ENCODE measurements at places on chromosomes 7 and 10. TPM values are rescaled to one million over a fixed set of nuclear protein-coding genes. Genes with fewer than 3 reads are reported as not detected.

Gene NKX2-3
- total RNA-seq = not detected

Gene DOCK1
- total RNA-seq = 46.5 TPM

Gene PAX4
- not detected for total RNA-seq

- no peak for DNase-seq
Measured at GRCh38 chr7:141118767-141119166, 44.9 kb downstream of the TMEM178B start.

DNA sequence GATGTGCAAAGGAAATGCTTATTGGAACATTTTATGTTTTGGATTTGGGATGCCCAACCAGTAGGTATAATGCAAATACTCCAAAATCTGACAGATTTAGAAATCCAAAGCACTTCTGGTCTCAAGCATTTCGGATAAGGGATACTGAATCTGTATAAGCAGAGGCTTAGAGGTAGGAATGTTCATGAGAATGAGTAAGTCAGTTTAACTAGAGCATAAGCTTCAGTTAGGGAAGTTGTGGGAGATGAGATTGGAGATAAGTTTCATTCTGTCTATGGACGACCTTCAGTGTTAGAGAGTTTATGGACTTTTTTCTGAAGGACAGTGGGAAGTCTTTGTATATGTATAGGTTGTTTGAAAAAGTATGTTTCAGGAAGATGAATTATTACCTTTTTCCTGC is 10.4 kb downstream of the TAX1BP1 start:
- DNase-seq = no peak

GRCh38 chr7:351256-351655 is 61.3 kb downstream of the FOXL3 start:
- no peak for DNase-seq

DNA sequence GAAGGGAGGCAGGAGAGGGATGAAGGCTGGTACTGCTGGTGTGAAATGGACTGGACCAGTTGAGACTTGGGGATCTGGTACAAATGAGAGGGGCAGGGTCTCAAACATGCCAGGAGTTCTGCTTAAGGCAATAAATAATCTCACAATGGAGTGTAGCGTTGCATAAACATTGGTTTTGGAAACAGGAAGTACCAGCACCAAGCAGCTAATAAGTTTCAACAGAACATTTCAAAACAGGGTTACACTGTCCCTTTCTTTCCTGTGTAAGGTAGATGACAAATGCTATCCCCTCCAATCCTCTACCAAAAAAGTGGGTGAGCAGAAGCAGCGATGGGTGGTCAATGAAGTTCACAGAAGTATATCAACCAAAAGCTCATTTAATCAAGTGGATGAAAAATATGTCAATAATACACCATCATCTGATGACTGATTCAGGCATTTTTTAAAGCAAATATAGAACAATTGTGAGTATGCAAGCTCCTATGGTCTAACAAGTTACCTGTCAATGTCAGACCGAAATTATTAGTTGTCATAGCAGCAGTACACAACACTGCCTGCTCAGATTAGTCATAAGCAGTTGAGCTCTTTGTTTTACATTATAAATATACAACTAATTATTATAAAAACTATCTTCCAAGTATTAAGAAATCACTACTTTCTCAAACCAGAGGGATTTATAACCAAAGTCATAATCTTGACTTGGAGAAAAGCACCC is 220.0 kb downstream of the FAM107B start:
- no peak for DNase-seq
